Ecto neural progenitor cell (in vitro differentiated cells): ENCODE measurements at places on chromosomes 13 and 19.

- no peak for DNase-seq
These were observed 46.2 kb downstream of the CDK8 start for GRCh38 chr13:26300140-26300539.

DNA sequence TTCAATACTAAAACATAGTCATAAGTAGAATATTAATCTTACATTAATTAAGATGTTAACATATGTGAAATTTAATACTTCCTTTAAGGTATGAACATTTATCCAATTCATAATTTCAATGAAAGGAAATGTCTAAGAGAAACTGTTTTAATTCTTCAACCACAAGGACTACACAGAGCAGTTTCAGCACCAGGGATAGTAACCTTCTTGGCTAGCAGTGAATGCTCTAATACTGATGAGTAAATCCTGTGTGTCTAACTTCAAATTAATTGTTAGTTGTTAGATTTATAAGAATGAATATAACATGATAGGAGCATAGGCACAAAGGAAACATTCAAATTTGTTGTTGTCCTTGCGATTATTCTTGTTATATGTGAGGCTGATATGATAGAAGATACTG lies 15.6 kb upstream of the NBEA start:
- DNase-seq: no peak

DNA sequence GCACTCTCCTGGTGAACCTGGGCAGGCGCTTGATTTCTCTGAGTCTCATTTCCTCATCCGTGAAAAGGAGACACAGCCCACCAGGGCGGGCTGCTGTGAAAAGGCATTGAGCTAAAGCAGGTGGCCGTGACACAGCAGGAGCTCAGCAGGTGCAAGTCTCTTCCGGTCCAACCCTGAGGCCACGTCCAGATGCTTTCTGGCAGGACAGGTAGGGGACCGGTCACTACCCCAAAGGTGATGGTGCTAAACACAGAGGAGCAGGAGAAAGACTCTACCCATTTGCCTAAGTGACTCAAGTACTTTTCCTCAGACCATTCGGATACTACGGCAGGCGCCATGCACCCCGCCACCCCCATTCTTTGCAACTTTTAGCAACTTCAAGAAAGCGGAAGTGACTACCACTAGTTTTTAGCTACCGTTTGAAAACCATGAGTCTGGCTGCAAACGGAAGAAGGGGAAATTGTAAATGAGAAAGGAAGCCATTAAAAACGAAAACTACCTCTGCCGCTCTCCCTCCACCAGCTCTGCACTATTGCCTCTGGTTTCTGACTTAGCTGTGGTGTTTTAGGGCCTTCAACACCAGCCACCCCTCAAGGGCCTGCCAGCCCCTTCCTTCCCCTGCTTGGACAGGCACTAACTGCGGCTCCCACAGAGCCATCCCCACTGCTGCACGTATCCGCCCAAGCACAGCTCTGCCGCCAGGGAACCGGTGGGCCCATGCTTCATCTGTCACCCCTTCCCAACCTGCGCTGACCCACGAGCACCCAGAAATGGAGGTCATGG lies 4.8 kb downstream of the PPP6R1 start:
- DNase-seq: no peak

DNA sequence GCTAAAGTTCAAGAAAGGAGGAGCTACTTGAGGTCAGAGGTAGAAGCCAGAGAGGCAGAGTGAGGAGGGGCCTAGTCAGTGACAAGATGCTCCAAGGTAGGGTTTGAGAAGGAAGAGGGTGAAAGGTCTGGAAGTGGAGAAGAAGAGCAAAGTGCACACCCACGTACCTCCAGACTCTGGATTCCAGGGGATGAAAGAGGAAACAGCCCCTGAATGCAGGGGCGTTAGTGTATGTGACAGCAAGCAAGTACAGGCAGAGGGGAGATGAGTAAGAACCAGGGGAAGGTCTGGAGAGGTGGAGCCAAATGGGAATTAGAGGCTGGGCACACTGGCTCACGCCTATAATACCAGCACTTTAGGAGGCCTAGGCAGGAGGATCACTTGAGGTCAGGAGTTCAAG lies 8.7 kb downstream of the RPS28 start:
- no peak for DNase-seq

GRCh38 chr13:107447591-107447990 lies 767.7 kb downstream of the LIG4 start:
- no peak for DNase-seq

DNA sequence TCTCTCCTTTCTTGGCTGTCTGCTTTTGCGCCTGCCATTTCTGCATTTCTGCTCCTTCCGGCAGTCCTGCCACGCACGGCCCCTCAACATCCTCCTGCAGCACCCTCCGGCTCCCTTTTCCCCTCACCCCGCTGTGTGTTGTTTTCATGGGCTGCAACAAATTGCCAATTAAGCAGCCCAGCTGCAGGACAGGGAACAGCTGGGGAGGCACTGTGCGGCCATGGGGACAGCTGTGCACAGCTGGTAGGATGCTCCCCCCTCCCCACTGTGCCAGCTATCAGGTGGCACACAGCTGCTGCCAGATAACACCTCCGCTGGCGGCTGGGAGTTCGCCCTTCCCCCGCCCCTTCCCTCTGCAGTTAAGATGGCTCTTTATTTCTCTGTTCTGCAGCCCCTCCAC lies 25.4 kb downstream of the LYL1 start:
- no peak for DNase-seq

- DNase-seq: no peak
These were observed 138.6 kb upstream of the GPR12 start for GRCh38 chr13:26899202-26899601.

GRCh38 chr13:34201050-34201913 lies 383.3 kb downstream of the RFC3 start:
- DNase-seq: no peak

GRCh38 chr13:33649212-33649878 lies 168.6 kb upstream of the RFC3 start:
- no peak for DNase-seq

- DNase-seq: no peak
These were observed 9.4 kb upstream of the EVI5L start for GRCh38 chr19:7820588-7820987.

- DNase-seq: no peak
These were observed 82.2 kb downstream of the SLC7A1 start for GRCh38 chr13:29513002-29513980.

GRCh38 chr19:10701955-10702525 lies 801 bp downstream of the QTRT1 start:
- DNase-seq: peak; percentile 78

DNA sequence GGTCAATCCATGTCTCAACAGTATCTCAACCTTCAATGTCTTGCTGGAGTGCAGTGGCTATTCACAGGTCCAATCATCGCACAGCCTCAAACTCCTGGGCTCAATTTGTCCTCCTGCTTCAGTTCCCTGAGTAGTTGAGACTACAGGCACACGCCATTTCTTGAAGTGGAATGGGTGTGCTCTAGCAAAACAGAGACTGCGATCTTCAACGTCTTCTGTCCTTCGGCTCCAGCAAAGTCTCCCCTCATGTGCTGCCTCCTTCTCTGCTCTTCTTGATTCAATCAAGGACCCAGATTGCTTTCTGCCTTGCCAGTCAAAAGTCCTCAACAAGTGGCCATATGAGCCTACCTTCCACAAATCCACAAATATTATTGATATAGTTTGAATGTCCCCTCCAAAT lies 466.7 kb upstream of the MIR17HG start:
- DNase-seq: no peak

- DNase-seq: no peak
These were observed 2.2 kb downstream of the CRTC1 start for GRCh38 chr19:18685597-18686190.

GRCh38 chr13:28531077-28531844 lies 36.3 kb upstream of the FLT1 start:
- peak; percentile 71 for DNase-seq

DNA sequence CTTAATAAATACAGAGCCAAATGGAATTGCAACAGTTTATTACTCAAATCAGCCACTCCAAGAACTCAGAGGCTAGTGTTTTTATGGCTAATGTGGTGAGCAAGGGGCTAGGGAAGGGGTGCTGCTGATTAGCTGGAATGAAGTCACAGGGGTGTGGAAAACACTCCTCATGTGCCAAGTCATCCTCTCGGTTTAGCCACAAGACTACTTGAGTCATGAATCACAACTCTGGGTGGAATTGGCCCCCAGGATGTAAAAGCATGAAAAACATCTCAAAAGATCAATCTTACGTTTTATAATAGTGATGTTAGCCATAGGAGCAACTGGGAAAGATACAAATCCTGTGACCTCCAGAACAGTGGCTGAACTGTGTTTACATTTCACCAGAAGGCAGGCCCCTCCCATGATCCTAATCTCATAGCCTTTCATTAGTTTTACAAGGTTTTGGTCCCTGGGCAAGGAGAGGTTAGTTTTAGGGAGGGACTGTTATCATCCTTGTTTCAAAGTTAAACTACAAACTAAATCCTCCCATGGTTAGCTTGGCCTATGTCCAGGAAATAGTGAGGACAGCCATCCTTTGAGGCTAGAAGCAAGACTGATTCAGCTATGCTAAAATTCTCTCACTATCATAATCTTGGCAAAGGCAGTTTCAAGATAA lies 2020.1 kb upstream of the PCDH20 start:
- no peak for DNase-seq

DNA sequence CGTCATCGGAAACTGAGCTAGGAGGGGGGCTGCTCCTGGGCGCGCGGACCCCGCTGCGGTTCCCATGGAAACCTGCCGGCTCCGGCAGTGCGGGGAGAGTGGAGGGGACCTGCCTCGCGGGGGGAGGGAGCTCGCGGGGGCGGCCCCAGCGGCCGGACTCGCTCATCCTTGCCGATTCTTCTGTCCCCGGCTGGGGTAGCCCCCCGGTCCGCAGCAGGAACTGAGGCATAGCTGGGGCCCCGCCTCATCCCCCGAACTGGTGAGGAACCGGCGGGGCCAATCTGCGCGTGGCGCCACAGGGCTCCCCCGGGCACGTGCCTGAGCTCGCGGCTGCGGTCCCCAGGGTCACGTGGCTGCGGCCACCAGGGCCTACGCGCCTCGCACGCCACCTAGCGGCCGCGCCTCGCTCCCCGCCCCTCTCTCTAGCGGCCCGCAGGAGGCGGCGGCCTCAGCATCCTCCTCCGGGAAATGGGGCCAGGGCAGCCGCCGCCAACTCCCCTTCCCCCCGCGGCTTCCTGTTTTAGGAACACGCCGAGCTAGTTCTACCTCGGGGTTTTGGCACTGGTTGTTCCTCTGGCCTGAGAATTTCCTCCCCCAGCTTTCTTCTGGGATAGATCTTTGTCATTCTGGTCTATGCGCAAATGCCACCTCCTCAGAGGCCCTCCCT lies 1.7 kb upstream of the ELAVL3 start:
- peak; percentile 86 for DNase-seq

DNA sequence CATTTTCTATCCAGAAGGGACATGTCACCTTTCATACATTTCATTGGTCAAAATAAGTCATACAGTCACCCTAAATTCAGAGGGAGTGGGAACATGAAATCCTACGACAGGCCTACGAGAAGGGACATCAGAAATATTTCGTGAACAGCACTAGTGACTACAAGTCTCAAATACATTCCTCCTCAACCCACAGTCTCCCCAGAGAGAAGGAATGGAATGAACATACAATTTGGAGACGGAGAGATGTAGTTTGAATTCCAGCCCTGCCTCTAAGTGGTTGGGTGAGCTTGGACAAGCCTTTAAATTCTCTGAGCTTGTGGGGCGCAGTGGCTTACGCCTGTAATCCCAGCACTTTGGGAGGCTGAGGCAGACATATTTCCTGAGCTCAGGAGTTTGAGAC lies 9.9 kb downstream of the SERTM1 start:
- DNase-seq: no peak

- DNase-seq: peak; percentile 85
These were observed 459 bp downstream of the PCDH20 start for GRCh38 chr13:61415058-61415721.

DNA sequence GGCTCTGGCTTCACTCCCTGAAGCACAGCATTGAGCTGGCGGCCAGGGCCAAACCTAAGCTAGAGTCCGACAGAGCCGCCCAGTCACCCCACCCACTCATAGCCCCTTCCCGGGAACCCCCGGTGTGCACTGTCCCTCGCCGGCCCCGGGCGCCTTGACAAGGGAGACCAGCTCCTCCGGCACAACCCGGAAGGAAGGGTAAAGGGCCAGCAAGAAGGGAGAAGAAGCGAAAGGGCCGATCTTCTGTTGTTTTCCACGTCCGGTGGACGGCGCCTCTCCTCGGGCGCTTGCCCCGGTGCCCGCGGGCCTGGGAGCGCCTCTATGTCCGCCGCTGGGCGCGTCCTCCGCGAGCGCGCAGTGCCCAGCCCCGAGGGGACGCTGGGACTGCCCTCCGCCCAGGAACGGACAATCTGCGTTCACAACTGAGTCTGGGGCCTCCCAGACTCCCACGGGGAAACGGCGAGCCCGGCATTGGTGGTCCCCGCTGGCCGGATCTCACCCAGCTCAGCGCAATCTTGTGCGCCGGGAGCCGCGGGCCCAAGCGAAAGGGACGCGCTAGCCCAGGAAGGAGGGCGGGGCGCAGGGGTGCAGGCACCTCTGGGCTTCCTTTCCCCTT lies 172.5 kb upstream of the MIR17HG start:
- no peak for DNase-seq

DNA sequence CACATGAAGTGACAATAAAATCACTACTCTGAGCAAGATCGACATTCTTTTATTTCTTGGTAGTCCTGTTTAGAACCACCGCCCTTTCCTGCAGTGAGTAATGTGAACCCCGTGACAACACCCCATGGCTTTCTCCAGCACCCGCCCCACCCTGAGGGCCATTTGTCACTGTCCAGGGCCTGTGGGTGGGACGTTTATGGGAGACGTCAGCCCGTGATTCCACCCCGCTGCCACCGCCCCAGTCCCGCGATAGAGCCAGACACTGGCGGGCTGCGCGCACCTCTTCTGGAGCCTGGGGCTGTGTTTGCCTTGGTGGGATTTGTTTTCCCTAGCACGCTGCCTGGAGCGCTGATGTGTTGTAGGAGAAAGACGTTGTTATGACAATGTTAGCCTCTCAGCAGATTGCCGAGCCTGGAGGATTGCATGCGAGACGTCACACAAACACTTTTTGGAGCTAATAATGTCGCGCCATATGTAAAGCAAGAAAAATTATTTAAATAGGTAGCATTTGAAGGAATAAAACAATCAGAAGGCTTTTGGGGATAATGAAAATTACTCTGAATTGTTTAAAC lies 263.7 kb downstream of the TEX29 start:
- DNase-seq: no peak

DNA sequence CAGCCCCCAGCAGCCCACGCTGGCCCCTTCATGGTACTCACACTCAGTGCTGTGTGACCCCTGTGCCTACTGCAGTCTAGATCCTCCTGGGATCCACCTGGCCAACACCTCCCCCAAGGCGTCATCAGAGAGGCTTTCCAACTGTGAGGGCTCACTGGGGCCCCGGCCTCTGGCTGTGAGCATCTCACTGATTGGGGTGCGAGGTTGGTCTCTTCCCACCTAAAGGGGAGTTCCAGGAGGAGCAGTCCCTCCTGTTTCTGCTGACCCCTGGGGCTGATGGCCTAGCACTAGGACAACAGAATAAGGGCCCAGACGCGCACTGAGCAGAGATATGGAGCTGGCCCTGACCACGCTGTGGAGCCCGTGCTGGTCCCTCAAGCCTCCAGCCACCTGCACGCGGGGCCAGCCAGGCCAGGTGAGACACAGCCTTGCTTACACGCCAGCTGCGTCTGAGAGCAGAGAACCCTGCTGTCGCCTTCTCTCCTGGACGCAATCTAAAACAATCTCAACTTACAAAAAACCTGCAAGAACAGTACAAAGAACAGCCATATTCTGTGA lies 32.2 kb downstream of the ELL start:
- DNase-seq: no peak

GRCh38 chr13:32178763-32179162 lies 136.4 kb downstream of the ZAR1L start:
- no peak for DNase-seq

- DNase-seq: no peak
These were observed 189.6 kb upstream of the CSNK1A1L start for GRCh38 chr13:37295071-37295470.
